ENCODE measurements at places on chromosomes 2 and 18. TPM values are rescaled to one million over a fixed set of nuclear protein-coding genes. Genes with fewer than 3 reads are reported as not detected.

SOCS6 gene
- total RNA-seq: 1.0 TPM

SLC19A3 gene
- total RNA-seq: not detected

ABCG5 gene
- total RNA-seq: not detected

ST6GAL2 gene
- total RNA-seq: not detected

SOWAHC gene
- total RNA-seq: 0.15 TPM

TGOLN2 gene
- total RNA-seq: 95.6 TPM

FAM110C gene
- total RNA-seq: 0.44 TPM

TNFAIP6 gene
- not detected for total RNA-seq

C2orf78 gene
- not detected for total RNA-seq

GRCh38 chr2:210267698-210268097 lies 42.5 kb upstream of the ACADL start:
- no peak overlapping the region for H3K4me3 ChIP-seq
- no peaks in the 10 kb centered on the region for H3K36me3 ChIP-seq
- no peaks in the 10 kb centered on the region for H3K4me1 ChIP-seq
- no peaks in the 10 kb centered on the region for H3K27me3 ChIP-seq
- H3K27ac ChIP-seq: no peak overlapping the region

- H3K27ac ChIP-seq: no peak overlapping the region
- no peak for DNase-seq
- H3K36me3 ChIP-seq: no peaks in the 10 kb centered on the region
- no peaks in the 10 kb centered on the region for H3K27me3 ChIP-seq
- no peaks in the 10 kb centered on the region for H3K4me1 ChIP-seq
These were observed 174.8 kb upstream of the ARL4C start for GRCh38 chr2:234671716-234672115.

DNA sequence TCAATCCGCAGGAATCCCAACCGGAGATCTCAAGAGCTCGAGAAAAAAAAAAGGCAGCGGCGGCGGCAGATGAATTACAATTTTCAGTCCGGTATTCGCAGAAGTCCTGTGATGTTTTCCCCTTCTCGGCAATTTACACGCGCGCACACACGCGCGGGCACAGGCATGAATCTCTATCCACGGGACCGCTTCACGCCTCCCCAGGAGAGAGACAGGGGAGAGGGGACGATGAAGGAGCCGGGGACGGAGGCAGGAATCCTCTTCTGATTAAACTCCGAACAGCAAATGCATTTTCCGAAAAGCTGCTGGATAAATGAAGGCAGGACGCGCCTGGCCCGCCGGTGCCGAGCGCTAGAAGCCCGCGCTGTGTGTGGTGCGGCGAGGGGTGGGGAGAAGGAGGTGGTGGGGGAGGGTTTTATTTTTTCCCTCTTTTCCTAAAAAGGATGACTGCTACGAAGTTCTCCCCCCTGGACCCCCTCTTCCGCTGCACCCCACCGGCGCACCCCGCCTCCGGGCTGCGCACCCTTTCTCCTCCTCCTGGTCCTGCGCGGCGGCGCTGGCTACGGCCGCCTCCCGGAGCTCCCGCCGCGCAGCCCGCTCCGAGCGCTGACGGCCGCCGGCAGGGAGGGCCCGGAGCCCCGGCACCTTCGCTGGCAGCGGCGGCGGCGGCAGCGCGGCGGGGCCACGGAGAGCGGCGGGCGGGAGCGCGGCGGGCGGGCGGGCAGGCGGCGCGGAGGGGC lies at the start of gene BCL2:
Gene BCL2 (minus strand): TSS at position 387 of the 740 bp plus-strand sequence.
- H3K27ac ChIP-seq: peak within 1 kb of the TSS; percentile 59
- H3K4me1 ChIP-seq: peaks cover 19% of the 10 kb centered on the region
- H3K4me3 ChIP-seq: peak within 1 kb of the TSS; percentile 75
- DNase-seq: peak; percentile 26
- H3K36me3 ChIP-seq: no peaks in the 10 kb centered on the region

DNA sequence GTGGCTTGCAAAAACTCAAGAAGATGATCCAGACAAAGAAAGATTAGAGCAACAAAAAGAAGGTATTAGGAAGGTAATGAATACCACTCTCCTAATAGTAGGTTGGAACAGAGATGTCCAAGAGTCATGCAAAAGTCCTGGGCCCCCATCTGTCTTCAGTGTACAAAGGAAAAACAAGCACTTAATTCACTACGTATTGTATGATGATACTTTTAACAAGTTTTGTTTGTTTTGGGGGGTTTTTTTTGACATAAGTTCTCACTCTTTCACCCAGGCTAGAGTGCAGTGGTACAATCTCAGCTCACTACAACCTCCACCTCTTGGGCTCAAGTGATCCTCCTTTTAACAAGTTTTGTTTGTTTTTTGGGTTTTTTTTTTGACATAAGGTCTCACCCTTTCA lies 80.6 kb upstream of the RTN4 start:
- no peaks in the 10 kb centered on the region for H3K27me3 ChIP-seq
- no peaks in the 10 kb centered on the region for H3K36me3 ChIP-seq
- no peak for DNase-seq
- H3K27ac ChIP-seq: no peak overlapping the region

- no peak for DNase-seq
- H3K36me3 ChIP-seq: peaks cover 54% of the 10 kb centered on the region
These were observed 91.2 kb upstream of the CCDC195 start for GRCh38 chr2:224807153-224807964.

GRCh38 chr2:23801396-23801795 lies 125.5 kb downstream of the ATAD2B start:
- no peaks in the 10 kb centered on the region for H3K27me3 ChIP-seq
- no peaks in the 10 kb centered on the region for H3K4me1 ChIP-seq
- H3K27ac ChIP-seq: no peak overlapping the region
- DNase-seq: no peak
- no peaks in the 10 kb centered on the region for H3K36me3 ChIP-seq

DNA sequence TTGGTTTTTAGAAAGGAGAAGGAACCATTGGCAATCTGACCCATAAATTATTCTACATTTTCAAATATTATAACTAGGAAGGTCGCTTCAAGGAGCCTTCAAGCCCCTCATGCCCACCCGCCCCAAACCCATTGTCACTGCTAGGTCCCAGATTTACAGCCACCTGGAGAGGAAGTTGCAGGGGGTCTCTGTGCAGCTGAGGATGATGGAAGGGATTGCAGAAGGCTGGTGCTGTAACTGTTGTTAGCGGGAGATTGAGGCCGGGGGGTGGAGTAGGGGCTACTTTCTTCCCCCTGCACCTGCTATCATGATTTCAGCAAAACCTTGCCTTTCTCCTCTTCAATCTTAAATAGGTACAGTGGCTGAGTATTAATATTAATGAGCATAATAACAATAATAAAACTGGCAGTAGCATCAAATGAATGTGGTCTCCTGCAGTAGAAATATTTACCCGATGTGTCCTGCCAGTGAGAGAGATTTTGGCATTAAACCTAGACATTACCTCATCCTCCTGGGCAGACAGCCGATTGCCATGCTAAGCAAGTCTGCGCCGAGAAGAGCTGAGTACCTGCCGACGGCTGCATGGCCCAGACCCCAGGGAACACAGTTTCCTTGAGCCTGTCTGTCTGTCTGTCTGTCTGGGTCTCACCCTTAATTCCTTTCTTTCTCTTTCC lies 225.4 kb downstream of the FAM210A start:
- no peak overlapping the region for H3K27ac ChIP-seq
- no peak for DNase-seq
- no peaks in the 10 kb centered on the region for H3K36me3 ChIP-seq
- peaks cover 15% of the 10 kb centered on the region for H3K4me1 ChIP-seq
- no peak overlapping the region for H3K4me3 ChIP-seq
- H3K27me3 ChIP-seq: no peaks in the 10 kb centered on the region

DNA sequence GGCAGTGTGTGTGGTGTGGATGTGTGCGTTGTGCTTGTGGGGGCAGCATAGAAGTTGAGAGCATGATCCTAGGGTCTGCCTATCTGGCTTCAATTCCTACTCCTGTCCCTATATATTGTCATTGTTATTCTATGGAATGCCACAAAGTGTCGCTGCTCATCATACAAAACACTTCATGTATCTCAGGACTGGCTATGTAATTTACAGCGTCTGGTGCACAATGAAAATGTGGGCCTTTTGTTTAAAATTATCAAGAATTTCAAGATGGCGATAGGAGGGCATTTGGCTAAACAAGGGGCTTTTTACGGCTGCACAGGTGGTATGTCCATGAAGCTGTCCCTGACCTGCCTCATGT lies 3.4 kb downstream of the SERPINB2 start:
- H3K4me3 ChIP-seq: no peak overlapping the region
- no peak for DNase-seq
- H3K36me3 ChIP-seq: no peaks in the 10 kb centered on the region
- H3K4me1 ChIP-seq: no peaks in the 10 kb centered on the region
- no peaks in the 10 kb centered on the region for H3K27me3 ChIP-seq

DNA sequence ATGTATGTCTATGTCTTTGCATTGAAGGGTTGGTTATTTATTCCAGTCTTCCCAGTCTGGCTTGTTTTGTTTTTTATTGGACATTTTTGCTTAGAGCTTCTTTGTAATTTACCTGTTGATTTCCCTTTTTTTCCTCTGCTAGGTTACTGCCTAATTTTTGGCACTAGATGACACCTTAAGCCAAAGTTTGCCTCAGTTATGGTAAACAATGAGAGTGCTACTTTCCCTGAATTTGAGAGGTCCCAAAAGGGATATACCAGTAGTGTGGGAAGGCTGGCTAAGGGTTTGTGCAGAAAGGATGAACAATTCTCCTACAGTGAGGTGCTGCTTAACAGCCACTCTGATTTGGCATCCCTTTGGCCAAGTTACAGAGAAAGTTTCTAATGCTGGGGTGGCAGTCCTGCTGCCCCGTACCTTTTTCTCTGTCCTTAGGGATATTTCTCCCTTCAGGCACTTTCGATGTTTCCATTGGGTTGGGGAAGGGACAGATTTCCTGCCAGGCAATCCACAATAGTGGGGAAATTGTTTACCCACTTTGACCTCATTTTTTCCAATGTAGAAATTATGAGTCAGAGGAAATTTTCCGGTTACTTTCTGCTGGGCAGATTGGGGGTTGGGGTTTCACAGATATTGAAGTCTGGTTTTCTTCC lies 354.9 kb downstream of the PTPRM start:
- H3K4me1 ChIP-seq: no peaks in the 10 kb centered on the region
- no peaks in the 10 kb centered on the region for H3K27me3 ChIP-seq
- H3K27ac ChIP-seq: no peak overlapping the region
- no peak for DNase-seq
- H3K4me3 ChIP-seq: no peak overlapping the region

- H3K27ac ChIP-seq: no peak overlapping the region
- no peaks in the 10 kb centered on the region for H3K36me3 ChIP-seq
- H3K27me3 ChIP-seq: no peaks in the 10 kb centered on the region
- DNase-seq: no peak
- H3K4me3 ChIP-seq: no peak overlapping the region
These were observed 209.1 kb upstream of the REV1 start for GRCh38 chr2:99698896-99699295.

DNA sequence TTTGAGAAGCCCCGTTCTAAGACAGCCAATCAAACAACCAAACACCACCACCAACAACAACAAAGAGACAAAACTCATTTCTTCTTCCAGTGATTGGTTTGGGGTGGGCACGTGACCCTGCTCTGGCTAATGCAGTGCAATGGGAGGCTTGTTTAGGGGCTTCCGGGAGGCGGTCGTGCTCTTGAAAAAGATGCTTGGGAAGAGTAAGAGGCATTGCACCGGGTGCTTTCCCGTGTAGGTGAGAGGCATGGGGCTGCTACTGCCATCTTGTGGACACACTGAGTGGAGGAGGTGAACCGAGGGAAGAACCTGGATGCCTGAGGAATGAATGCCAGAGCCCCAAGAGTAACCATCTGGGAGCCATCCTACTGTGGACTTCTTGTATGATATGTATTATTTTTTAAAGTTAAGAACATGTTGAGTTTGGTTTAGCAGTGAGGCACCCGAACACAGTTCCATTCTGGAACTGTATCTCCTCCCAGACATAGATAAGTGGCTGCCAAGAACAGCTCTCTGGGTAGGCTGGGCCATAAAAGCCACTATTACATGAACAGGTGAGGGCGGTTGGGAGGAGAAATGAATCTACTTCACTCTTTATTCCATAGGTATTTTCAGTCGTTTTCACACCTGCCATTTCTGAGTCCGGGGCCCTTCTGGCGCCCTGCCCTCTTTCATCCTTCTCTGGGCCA lies 19.1 kb upstream of the ARHGAP25 start:
- H3K36me3 ChIP-seq: no peaks in the 10 kb centered on the region
- peaks cover 63% of the 10 kb centered on the region for H3K4me1 ChIP-seq
- DNase-seq: peak; percentile 52
- peak overlapping the region; percentile 38 for H3K4me3 ChIP-seq
- H3K27me3 ChIP-seq: no peaks in the 10 kb centered on the region
- H3K27ac ChIP-seq: no peak overlapping the region

GRCh38 chr2:222315443-222316121 lies 16.8 kb upstream of the PAX3 start:
- no peak for DNase-seq
- H3K27ac ChIP-seq: no peak overlapping the region
- H3K4me1 ChIP-seq: no peaks in the 10 kb centered on the region
- H3K36me3 ChIP-seq: no peaks in the 10 kb centered on the region
- peaks cover 35% of the 10 kb centered on the region for H3K27me3 ChIP-seq
- no peak overlapping the region for H3K4me3 ChIP-seq

DNA sequence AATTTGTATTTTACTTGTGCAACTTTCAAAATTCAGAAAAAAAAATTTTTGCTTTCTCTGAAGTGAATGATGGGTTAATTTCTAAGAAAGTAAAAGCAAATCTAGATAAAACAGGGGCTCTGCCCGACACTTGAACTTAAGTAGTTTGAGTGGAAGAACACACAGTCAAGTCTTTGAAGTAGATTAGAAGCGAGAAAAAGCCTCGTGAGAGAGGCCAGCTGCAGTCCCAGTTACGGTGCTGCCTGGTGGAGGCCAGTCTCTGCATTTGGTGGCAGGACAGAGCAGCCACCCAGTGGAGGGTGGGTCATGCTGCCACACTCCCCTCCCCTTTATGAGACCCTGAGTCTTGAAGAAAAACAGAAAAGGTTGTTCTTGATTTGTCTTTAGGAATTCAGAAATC lies 81.8 kb downstream of the INPP5D start:
- no peak for DNase-seq
- H3K27me3 ChIP-seq: no peaks in the 10 kb centered on the region
- H3K36me3 ChIP-seq: peaks cover 59% of the 10 kb centered on the region
- no peak overlapping the region for H3K27ac ChIP-seq

DNA sequence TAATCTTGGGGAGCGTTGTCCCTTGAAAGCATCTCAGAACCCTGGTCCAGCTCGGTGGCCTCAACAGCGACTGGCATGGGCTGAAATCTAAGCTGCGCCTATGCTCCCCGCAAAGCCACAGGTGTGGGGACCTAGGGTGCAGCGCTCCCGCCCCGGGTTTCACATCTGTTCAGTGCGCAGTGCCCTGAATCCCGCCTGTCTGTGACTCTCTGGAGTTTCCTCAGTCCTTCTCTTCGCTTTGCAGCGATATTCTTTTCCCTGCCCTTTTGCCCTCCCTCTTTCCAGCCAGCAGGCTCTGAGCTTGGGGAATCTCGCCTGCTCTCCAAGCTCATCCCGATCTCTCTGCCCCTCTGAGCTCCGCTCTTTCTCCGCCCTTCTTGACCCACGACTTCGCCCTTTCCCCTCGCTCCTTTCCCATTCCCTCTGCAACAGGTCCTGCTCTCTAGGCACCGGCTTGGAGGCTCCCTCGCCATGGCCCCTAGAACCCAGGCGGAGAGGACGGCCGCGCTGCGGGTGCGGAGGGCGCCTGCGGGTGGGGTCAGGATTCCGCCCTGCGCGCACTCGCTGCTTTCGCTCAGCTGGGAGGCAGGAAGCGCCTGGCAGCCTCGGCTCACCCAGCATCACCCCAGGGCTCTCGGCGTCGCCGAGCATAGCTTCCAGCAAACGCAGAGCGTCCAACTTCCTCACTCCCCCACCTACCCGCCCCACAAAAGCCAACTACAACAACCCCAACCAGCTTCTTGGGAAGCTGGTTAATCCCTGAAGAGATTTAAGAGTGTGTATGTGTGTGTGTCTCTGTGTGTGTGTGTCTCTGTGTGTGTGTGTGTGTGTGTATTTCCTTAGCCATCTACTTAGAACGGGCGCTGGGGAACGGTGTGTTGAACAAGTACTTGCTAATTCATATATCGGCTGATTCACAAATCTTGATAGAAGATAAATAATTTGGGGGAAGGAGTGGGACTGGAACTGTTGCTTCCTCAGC lies 1.1 kb downstream of the GRP start:
- peaks cover 12% of the 10 kb centered on the region for H3K27me3 ChIP-seq
- H3K4me3 ChIP-seq: no peak overlapping the region
- no peaks in the 10 kb centered on the region for H3K4me1 ChIP-seq
- no peaks in the 10 kb centered on the region for H3K36me3 ChIP-seq
